ENCODE measurements at places on chromosomes 7 and 10.

- no peak for DNase-seq
Observed at GRCh38 chr10:30028738-30029030, 30.7 kb downstream of the JCAD start.

GRCh38 chr7:86667732-86668131, 24.0 kb downstream of the GRM3 start:
- DNase-seq: no peak

- no peak for DNase-seq
Observed at GRCh38 chr7:771234-772004, 44.3 kb upstream of the PRKAR1B start.

- DNase-seq: no peak
Observed at GRCh38 chr10:21097926-21098355, 200.8 kb upstream of the NEBL start.

DNA sequence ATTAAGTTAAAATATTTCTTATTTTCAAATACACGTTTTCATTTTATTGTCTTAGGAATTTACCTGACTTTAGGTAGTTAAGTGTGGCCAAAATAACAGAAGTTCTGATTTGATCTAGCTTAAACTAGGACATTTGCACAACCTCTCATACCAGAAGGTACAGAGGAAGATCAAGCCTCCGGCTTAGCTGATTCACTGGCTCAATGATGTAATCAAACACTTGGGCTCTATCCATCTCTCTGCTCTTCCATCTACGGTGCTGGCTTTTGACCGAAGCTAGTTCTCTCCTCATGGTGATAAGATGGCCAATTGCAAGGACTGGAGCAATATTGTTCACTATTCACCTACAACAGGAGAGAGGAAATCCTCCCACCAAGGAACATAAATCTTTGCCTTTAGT, 12.2 kb upstream of the HYCC1 start:
- no peak for DNase-seq

DNA sequence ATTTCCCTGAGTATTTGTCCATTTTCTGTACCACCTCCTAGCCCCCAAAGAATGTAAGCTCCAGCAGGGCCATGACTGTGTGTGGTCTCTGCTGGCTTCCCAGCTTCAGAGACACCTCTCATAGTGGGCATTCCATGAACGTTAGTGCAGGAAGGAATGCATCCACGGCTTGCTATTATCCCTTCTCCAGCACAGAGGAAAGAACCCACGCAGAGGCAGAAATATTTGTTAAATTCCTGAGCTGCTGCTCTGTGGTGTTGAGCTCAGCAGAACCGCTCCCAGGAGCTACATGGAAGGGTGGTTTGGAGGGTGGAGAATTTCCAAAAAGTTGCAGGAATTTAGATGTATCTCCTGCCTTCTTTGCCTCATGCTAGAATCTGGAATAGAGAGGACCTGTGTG, 275.2 kb downstream of the POU6F2 start:
- no peak for DNase-seq

- peak; percentile 22 for DNase-seq
Observed at GRCh38 chr7:66921396-66921917, 432 bp downstream of the TMEM248 start.

DNA sequence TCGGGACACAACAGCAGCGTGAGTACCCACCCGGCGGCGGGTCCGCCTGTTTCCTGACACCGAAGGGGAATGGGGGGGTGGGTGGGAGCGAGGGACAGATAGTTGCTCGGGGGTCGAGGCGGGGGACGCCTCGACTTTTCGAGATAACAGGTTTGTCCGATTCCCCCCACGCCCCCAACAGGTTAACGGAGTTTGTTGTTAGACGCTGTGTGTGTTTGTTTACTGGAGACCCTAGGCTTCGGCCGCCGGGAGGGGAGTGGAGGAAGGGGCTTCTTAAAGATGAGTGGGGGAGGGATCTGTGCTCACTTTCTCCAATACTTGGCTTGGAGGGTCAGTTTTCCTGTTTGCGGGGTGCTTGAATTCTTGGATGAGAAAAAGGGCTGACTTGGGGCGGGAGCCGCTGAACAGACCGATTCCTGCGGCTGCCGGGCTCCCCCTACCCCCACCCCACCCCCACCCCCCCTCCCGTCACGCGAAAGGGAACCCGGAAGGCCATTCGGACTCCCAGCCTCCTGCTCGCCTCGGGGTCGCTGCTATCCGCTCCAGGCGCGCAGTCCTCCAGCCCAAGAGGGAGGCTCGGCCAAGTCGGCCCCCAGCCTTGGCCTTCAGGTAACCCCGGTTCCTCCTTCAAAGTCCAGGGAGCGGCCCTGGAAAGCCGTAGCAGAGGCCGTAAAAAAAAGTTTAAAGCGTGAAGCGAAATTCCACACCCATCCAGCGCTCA, 1.0 kb downstream of the SORCS3 start:
- DNase-seq: no peak

DNA sequence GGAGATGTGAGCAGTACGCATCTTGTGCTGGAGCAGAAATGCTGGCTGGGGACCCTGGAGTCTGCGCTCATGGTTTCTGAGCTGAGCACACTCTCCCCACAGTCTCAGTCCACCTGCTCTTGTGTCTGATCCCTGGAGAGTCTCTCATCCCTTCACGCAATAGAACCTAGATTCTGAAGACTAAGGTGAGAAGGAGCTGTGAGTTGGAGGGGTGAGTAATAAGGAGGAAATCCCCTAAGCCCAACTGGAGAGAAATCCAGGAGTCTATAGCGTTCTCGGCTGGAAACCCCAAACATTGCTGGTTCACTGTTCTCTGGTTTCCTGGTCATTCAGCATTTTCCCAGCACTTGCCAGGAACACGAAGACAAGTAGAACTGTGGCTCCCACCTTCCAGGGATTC, 68.3 kb upstream of the SMNDC1 start:
- no peak for DNase-seq

GRCh38 chr7:84123965-84124547, 70.5 kb downstream of the SEMA3A start:
- no peak for DNase-seq

- peak; percentile 31 for DNase-seq
Observed at GRCh38 chr10:16521311-16522016, at the start of gene C1QL3. C1QL3 (minus strand) TSS chr10:16521879; CDS start chr10:16521065, 814 bp downstream.

- DNase-seq: peak; percentile 41
Observed at GRCh38 chr7:24812305-24812945, 55.2 kb upstream of the GSDME start.

DNA sequence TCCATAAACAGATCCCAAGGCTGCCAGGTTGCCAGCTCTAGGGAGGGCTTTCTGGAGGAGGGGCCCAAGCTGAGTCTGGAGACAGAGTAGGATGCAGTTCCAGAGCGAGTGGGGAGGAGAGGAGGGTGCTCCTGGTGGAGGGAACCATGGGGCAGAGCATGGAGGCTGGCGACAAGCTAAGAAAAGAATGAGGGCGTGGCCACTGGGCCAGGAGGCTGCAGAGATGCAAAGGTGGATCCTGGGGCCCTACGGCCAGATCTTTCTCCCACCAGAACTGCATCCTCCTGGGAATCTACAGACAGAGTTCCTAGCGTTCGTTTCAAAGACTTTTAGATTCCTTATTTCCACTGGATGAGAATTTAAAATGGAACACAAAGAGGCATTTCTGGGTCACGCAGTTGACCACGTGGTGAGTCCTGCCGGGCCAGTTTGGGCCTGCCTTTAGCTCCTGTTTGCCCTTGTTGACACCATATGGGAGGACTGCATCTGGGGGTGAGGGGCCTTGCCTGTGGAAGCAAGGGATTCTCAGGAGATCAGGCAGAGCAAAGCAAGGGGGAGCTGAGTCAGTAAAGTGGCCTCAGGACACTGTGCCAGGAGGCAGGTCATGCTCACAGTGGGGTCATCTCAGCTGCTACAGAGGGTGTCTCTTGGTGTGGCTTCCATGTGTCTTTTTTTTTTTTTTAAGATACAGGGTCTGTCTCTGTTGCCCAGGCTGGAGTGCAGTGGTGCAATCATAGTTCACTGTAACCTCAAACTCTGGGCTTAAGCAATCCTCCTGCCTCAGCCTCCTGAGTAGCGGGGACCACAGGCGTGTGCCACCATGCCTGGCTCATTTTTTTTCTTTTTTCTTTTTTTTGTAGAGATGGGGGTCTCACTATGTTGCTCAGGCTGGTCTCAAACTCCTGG, 137.8 kb downstream of the SH3PXD2A start:
- no peak for DNase-seq

DNA sequence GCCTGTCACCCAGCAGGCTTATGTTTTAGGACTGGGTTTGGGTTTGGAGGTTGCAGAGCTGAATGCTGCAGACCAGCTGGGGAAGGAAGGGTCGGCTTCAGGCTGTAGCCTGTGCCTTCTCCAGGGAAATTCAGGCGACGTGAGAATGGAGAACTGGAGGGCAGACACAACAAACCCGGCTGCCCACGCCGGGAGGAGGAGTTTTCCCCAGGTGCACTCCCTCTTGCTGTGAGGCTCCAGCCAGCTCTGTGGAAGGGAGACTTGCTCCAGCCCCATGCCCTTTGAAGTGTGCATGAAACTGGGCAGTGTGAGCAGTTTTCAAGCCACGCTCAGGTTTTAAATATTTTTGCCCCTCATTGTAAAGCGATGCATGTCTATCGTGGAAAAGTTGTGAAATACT, 279.1 kb downstream of the CCSER2 start:
- DNase-seq: no peak

DNA sequence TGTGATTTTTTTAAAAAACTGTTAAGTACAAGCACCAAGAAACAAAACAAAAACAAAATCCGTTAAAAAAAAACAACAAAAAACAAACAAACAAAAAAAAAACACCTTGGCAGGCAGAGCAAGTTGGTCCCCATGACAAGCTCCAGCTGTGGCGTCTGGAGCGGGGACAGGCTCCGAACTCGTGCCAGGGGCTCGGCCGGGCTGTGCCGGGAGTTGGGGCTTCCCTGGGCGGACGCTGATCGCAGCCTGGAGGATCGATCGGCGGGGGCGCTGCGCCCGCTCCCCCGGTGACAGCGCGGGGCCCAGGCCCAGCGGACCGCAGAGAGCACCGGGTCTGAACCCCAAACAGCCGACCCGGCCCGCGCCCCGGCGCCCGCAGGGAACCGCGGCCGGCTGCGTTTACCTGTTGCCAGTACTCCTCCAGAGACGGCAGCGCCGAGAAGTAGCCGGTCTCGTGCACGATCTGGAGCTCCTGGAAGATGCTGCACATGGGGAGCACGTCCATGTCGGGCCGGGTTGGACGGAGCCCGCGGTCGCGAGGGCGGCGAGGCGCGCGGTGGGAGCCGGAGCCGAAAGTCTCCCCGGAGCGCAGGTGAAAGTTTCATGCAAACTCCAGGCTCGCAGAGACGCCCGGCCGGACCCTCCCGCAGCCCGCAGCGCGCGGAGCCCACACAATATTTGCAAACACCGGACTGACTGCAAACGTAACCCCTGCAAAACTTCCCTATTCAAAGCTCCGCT, at the start of gene KLF6:
Gene KLF6, minus strand, starts transcription at position 700 of the 741 bp plus-strand sequence. Its CDS starts 195 bp downstream, at position 505.
- no peak for DNase-seq

DNA sequence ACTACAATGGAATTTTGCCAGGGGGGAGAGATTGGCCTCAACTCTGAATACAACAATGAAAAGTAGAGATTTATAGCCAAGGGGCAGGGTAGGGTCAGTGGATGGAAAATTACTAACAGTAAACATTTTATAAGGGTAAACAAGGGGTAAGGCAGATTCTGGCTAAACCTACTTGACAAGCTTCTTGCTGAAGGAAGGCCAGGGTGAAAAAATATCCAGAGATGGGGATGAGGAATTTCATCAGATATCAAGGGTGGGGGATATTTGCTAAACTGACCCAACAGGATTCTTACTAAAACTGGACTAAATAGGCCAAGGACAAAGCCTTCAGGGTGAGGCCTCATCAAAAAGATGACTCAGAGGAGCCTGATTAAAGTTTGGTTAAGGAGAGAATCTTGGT, 156.3 kb downstream of the RTKN2 start:
- no peak for DNase-seq

GRCh38 chr7:30561389-30561788, 33.3 kb upstream of the GARS1 start:
- no peak for DNase-seq

DNA sequence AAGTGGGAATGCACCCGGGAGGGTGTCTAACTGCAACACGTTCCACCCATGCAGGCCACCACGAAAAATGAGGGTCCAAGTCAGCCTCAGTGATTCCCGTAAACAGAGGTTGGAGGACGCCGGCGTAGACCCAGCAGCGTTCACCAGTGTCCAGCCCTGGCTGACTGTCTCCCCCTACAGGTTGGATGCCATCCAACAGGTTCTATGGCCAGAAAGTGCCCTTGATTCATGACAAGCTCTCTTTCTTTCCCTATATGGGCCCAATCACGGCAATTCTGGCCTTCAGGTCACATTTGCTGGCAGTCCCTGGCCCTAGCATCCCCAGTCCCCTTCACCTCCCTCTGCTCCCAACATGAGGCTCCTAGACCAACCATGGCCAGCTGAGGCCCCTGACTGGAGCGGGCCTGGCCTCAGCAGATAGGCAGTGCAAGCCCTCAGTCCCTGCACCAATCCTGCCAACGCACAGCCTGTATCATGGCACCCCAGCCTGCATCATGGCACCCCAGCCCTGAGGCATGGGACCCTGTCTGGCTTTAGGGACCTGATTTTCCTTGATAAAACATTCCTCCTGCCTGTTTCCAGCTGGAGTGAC, 227.4 kb downstream of the GRID1 start:
- peak; percentile 48 for DNase-seq

All from activated CD4-positive, alpha-beta T cell treated with anti-CD3 and anti-CD28 coated beads, Interleukin-2, amount 50 U/mL, for 48 hours (primary cell).